ENCODE measurements at places on chromosomes 3 and 15. TPM values are rescaled to one million over a fixed set of nuclear protein-coding genes. Genes with fewer than 3 reads are reported as not detected.

The SPATA12 gene
- total RNA-seq, result not detected

The LRRC31 gene
- total RNA-seq, result not detected

The GPR27 gene
- total RNA-seq, result 8.1 TPM

The MOBP gene
- total RNA-seq, result 0.19 TPM

The IQCF5 gene
- not detected for total RNA-seq

The CCDC33 gene
- total RNA-seq, result not detected

The SLC22A14 gene
- 0.26 TPM for total RNA-seq

The ZNF710 gene
- 27.3 TPM for total RNA-seq

The TP63 gene
- total RNA-seq, result 4.9 TPM

The EFL1 gene
- 26.1 TPM for total RNA-seq

GRCh38 chr15:80402339-80402738, 1.8 kb upstream of the ARNT2 start:
- no peak for DNase-seq
- no peak overlapping the region for H3K4me3 ChIP-seq
- H3K27me3 ChIP-seq, result peaks cover 56% of the 10 kb centered on the region
- H3K4me1 ChIP-seq, result no peaks in the 10 kb centered on the region
- no peaks in the 10 kb centered on the region for H3K36me3 ChIP-seq

- H3K4me1 ChIP-seq, result no peaks in the 10 kb centered on the region
Observed at GRCh38 chr3:80688814-80689213, 921.0 kb upstream of the ROBO1 start.

DNA sequence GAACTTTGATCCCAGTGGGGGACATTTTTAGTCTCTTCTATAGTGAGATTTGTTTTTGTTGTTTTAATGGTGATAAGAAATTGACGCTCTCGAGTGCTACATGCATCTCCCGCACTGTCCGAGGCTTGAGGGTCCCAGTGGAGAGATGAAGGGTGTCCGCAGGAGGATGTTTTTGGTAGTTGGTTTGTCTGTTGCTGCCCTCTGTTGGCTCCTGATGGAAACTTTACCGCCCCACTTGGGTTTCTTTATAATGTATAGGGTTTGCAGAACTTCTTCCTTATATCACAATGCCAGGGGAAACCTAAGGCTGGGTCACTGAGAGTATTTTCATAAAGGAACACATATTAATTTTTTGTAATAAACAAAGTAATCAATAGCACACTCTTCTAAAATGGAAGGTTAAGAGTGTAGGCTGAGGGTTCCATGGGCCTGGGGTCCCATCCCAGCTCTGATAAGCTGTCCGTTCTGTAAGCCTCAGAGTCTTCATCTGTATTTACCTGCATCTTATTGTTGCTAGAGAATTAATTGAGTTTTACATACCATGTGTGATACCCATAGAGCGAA, 185.3 kb upstream of the FEZF2 start:
- no peaks in the 10 kb centered on the region for H3K36me3 ChIP-seq
- no peaks in the 10 kb centered on the region for H3K4me1 ChIP-seq
- peak; percentile 14 for DNase-seq
- no peaks in the 10 kb centered on the region for H3K27me3 ChIP-seq
- H3K27ac ChIP-seq, result no peak overlapping the region

DNA sequence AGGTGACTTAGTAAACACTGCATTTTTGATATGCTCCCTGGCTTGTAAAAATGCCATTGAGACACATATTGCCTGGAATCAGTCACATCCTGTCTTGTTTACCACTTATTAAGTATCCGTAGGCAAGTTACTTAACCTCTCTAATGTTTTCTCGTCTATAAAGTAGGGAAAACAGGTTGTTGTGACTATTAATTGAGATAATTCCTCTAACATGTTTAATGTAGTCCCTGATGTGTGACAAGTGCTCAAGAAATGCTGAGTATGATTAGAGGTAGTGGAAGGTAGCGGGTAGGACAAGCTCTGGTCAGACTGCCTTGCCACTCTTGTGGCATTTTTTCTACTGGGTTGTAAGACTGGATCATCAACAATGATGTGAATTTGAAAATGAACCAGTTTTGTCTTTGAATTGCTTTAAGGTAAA, 54.1 kb downstream of the NFKBIZ start:
- no peaks in the 10 kb centered on the region for H3K4me1 ChIP-seq
- no peak for DNase-seq
- no peak overlapping the region for H3K27ac ChIP-seq
- H3K4me3 ChIP-seq, result no peak overlapping the region
- H3K27me3 ChIP-seq, result no peaks in the 10 kb centered on the region

- no peaks in the 10 kb centered on the region for H3K36me3 ChIP-seq
- no peak overlapping the region for H3K27ac ChIP-seq
- H3K4me1 ChIP-seq, result peaks cover 11% of the 10 kb centered on the region
- no peak overlapping the region for H3K4me3 ChIP-seq
Observed at GRCh38 chr3:105456017-105456416, 89.3 kb downstream of the ALCAM start.

GRCh38 chr3:150062492-150062891, 91.8 kb upstream of the PFN2 start:
- no peak overlapping the region for H3K4me3 ChIP-seq
- H3K36me3 ChIP-seq, result no peaks in the 10 kb centered on the region
- no peak for DNase-seq
- H3K4me1 ChIP-seq, result peaks cover 13% of the 10 kb centered on the region
- H3K27me3 ChIP-seq, result no peaks in the 10 kb centered on the region
- H3K27ac ChIP-seq, result no peak overlapping the region

DNA sequence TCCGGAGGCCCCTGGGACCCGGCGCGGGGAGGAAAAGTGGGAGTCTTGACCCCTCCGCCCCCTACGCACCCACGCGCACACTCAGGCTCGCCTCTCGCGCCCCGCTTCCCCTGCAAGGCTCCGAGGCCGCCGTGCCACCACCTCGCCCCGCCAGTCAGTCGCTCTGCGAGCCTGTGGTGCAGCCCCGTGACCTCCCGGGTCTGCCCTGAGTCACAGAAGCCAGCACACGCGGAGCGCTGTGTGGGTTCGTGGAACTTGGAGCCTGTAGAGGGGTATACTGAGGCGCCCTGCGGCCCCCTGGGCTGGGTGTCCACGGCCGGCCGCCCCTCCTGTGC, 380 bp upstream of the ALS2CL start:
- H3K27ac ChIP-seq, result no peak overlapping the region
- H3K4me1 ChIP-seq, result no peaks in the 10 kb centered on the region
- no peaks in the 10 kb centered on the region for H3K27me3 ChIP-seq
- no peak overlapping the region for H3K4me3 ChIP-seq
- DNase-seq, result no peak

- H3K4me1 ChIP-seq, result peaks cover 23% of the 10 kb centered on the region
- no peak for DNase-seq
- no peaks in the 10 kb centered on the region for H3K27me3 ChIP-seq
Observed at GRCh38 chr15:72511536-72511935, 37.4 kb downstream of the ARIH1 start.

DNA sequence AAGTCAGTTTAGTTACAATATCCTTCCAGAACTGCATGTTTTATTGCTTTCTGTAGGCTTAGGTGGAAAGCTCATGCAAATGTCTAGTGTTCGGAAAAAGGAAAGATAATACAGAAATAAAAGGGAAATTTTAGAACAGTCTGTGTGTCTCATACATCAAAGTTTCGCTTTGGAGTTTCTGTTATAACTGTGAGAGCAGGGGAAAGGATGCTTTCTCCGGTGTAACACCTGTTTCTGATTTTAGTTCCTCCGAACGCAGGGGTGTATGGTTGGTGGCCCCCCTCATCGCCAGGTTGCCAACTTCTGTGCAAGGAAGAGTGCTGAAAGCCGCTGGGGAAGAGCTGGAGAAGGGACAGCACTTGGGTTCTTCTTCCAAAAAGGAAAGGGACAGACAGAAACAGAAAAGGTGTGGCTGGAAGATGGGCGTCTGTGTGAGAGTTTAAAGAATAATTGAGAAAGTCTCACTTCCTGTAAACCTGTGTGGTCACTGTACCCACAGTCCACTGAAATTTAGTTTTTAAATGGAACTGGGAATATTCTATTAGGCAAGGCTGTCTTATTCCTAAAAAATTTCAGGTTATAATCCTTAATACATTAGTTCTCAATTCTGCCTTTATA, 6.7 kb downstream of the P2RY12 start:
- no peak for DNase-seq
- H3K4me3 ChIP-seq, result no peak overlapping the region
- H3K27ac ChIP-seq, result no peak overlapping the region
- no peaks in the 10 kb centered on the region for H3K27me3 ChIP-seq
- no peaks in the 10 kb centered on the region for H3K36me3 ChIP-seq

- H3K4me3 ChIP-seq, result no peak overlapping the region
- H3K27ac ChIP-seq, result no peak overlapping the region
- DNase-seq, result no peak
- H3K36me3 ChIP-seq, result no peaks in the 10 kb centered on the region
- H3K27me3 ChIP-seq, result no peaks in the 10 kb centered on the region
Observed at GRCh38 chr3:144810160-144810559, 838.5 kb downstream of the DIPK2A start.

- H3K27me3 ChIP-seq, result no peaks in the 10 kb centered on the region
- H3K4me3 ChIP-seq, result no peak overlapping the region
- no peaks in the 10 kb centered on the region for H3K4me1 ChIP-seq
- H3K36me3 ChIP-seq, result no peaks in the 10 kb centered on the region
Observed at GRCh38 chr15:88487178-88487795, 19.8 kb downstream of the MRPS11 start.

DNA sequence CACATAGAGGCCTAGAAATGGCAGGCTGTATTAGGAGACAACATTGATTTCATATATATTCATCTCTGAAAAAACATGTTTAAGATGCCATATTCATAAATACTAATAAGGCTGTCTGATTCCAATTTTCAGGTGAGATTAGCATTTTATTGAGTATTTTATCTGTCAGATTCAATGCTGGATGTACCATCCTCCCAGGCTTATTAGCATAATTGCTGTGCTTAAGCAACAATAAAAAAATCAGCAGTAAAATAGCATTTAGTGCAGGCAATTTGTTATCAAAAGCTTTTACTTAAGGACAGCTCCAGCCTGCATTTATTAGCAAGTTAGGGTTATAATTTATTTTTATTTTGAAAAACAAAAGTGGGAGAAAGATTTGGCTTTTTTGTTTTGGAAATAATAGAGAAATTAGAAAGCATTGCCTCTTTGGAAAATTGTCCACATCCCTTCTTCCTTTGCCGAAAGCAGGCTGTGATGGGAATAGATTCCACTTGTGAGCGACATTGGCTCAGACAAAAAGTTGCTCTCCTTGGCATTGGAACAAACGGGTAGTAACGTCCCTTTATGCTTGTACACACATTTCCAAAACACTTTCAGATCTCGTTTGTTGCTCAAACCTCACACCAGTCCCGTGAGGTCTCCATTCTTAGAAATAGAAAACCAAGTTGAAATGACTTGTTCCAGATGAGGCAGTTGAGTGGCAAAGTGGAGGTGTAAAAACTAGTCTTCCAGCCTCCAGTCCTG, 134.0 kb downstream of the LPP start:
- H3K4me3 ChIP-seq, result no peak overlapping the region
- no peak for DNase-seq
- H3K27ac ChIP-seq, result no peak overlapping the region
- no peaks in the 10 kb centered on the region for H3K27me3 ChIP-seq
- no peaks in the 10 kb centered on the region for H3K36me3 ChIP-seq

DNA sequence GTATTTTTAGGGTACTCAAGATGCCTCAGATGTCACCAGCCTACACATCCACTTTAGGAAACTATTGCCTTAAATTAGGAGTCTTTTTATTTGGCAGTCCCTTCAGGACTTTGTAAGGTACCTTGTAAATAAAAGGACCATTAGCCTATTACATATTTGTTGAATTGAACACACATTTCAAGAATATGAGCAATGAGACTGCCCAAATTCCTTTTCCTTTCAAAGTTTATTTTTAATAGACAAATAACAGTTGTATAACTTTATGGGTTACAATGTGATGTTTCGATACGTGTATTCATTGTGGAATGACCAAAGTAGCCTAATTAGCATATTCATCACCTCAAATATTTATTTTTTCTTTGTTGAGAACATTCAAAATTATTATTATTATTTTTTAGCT, 176.7 kb upstream of the PDZRN3 start:
- no peaks in the 10 kb centered on the region for H3K36me3 ChIP-seq
- H3K4me3 ChIP-seq, result no peak overlapping the region
- H3K4me1 ChIP-seq, result no peaks in the 10 kb centered on the region
- no peaks in the 10 kb centered on the region for H3K27me3 ChIP-seq
- DNase-seq, result no peak

DNA sequence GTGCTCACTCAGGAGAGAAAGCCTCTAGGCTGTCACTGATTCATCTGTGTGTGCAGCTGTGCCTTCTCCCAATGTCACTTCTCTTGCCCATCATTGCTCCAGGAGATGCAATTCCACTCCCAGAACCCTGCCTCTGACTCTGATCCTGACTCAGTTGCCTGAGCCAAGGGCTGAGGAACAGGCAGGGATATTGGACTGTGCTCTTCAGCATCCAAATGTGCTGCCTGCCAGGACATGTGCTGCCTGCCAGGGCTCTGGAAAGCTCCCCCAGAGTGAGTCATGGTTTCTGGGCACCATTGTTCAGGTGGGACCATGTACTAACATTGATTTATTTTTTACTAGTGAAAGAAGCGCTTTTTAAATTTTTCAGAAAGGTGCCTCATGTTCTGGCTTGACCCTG, 71.0 kb downstream of the TRIM42 start:
- H3K36me3 ChIP-seq, result no peaks in the 10 kb centered on the region
- DNase-seq, result no peak
- H3K27me3 ChIP-seq, result no peaks in the 10 kb centered on the region
- H3K4me1 ChIP-seq, result no peaks in the 10 kb centered on the region

DNA sequence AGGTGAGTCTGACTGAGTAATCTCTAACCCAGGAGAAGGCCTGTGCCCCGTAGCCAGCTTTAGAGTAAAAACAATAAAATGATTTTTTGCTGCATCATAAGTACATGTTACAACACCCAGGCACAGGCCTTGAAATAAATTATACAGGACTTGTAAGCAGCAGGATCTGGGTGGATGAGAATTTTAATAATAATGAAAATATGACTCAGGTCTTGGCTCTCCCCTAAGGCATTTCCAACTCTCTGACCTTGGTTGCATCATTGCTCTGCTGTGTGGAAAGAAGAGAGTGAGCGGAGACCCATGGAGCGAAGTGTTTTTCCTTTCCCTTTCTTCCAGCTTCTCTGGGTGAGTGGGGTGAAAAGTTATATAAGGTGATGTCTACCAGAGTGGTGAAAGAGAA, 44.6 kb downstream of the EOMES start:
- no peak overlapping the region for H3K4me3 ChIP-seq
- no peaks in the 10 kb centered on the region for H3K27me3 ChIP-seq

- H3K27me3 ChIP-seq, result no peaks in the 10 kb centered on the region
- H3K27ac ChIP-seq, result no peak overlapping the region
- H3K4me3 ChIP-seq, result no peak overlapping the region
- H3K36me3 ChIP-seq, result no peaks in the 10 kb centered on the region
Observed at GRCh38 chr3:42117175-42118008, 26.2 kb downstream of the TRAK1 start.

DNA sequence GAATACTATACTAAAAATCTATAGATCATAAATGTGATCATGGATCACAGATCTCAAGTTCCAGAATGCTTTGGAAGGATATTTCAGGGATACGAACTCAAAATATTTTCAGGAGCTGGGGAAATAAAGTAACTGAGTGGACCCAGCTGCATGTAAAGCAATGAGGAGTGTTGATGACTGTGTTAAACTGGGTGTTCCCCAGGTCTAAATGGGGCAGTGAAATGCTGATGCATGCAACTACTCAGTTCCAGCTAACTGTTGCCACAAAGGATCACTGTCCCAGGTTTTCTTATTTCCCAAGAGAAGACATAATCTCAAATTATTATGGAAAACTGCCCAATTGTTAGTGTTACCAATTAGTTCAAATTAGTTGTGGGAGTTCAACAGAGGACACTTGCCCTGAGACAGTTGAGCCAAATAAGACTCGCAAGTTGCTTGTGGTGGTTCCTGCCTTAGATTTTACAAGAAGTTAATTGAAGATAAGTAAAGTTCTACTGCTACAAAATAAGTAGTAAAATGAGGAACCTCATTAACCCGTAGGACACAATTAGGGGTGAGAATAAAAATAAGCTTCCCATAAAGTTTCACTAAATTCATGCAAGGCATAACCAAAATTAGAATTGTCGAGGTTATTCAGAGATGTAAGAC, 66.3 kb upstream of the IL12A start:
- no peak overlapping the region for H3K27ac ChIP-seq
- no peak for DNase-seq
- no peaks in the 10 kb centered on the region for H3K27me3 ChIP-seq
- no peaks in the 10 kb centered on the region for H3K4me1 ChIP-seq

Data from A673 (cell line).